ENCODE measurements at places on chromosomes 4 and X.

DNA sequence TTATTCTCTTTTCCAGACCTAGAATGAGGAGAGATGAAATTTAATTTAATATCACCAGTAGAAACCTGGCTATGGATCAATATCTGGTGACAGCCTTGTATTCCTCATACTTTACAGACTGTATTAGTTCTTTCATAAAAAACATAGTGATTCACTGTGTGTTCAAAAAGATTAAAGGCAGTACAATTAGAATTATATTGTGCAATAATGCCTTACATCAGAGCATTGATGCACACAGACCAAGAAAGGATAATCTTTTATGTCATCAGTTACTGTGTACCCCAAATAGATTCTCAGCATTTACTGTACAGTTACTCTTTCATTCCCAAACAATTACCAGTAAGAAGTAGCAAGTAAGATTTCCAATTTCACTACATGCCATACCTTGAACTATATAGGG, 260.5 kb upstream of the ANXA10 start:
- DNase-seq, result no peak

- DNase-seq, result no peak
These were observed 7.4 kb downstream of the DOK7 start for GRCh38 chr4:3470244-3471097.

- DNase-seq, result no peak
These were observed 23.4 kb downstream of the SEPTIN6 start for GRCh38 chrX:119669424-119670037.

- no peak for DNase-seq
These were observed 25.4 kb upstream of the GLRB start for GRCh38 chr4:157050561-157050960.

- no peak for DNase-seq
These were observed 1444.2 kb downstream of the ADGRL3 start for GRCh38 chr4:62644372-62644771.

All from GM12891 (cell line).